ENCODE measurements at places on chromosomes 3 and 15.

DNA sequence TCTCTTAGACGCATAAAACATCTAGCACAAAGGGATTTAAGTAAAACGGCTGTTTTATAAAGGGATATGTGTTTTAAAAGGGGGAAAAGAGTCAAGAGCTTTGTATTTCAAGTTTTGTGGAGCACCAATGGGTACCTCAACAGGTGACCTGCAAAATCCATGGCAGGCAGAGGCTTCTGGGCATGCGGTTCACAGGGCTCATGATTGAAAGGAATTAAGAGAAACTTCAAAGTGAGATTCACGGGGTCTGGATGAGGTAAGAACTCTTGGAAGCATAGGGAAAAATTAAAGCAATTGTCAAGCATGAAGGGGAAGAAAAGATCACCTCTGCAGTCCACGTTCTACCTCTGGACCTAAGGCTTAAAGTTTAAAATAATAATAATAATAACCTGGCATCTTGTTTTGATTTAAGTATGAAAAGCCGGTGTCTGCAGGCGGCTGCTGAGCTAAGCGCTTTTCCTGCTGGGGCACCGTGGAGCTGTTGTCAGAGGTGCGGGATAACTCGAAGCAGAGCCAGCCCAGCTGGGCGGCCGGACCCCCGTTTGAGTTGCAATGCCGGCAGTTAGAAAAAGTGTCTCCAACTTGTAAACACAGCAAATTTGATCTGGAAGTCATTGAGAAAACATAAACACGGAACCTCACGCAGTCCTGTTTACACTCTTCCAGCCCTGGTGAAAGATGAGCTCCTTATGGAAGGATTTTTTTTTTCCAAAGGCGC lies 40.5 kb downstream of the HES1 start:
- no peak for DNase-seq

DNA sequence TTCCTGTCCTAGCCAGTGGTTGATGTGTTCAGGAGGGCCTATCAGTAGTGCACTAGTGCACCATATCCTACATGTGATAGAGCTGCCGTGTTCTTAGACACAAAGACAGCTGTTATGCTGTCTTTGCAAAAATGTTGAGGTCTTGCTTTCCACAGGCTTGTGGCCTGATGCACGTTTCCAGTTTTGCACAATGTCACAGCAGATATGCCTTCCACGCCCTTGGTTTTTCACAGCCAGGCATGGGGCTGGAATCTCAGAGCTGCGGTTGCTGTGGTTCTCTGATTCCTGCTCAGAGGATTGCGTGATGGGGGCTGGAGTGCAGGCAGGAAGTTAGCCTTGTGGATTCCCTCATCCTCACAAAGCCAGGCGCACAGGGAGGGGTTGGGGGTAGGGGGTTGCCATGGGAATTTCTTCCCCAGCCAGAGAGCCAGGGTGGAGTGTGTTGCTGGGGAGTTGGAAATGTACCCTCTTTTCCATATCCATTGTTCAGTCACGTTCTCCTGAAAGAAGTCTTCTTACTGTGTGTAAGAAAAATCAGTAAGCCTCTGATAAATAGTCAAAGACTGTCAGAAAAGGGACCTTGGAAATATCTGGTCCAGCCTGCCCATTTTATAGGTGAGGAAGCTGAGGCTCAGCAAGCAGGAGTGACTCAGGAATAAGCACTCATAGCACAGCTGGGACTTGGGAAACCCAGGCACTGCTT lies 79.4 kb downstream of the SMAD3 start:
- DNase-seq, result no peak

GRCh38 chr3:149095487-149095886 lies 9.2 kb upstream of the HLTF start:
- DNase-seq, result no peak

DNA sequence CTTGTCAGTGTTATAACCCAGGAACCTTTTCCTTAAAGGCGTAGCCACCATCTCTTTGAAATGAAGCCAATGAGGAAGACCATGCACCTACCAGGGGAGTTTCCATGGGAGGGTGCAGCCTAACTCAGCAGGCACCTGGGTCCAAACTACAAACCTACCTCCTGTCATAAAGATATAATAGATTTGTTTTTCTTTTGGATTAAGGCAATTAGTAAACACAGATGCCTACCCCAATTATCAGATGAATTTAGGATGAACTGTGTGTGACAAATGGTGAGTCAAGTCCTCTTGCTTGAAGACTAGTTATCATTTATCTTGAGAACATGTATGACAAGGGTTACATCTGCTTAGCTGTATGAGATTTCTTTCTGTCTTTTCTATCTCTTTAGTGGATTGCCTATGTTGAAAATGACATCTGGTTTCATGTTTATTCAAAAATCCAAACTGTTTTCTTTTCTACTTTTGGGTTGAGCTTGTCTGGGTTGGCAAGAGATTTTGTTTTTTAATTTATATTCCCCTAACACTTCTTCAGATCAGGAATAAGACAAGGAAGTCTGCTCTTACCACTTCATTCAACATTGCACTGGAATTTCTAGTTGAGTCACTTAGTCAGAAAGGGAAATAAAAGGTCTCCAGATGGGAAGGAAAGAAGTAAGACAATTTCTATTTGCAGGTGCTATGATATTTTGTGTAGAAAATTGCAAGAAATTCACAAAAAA lies 149.9 kb downstream of the NEK10 start:
- no peak for DNase-seq

DNA sequence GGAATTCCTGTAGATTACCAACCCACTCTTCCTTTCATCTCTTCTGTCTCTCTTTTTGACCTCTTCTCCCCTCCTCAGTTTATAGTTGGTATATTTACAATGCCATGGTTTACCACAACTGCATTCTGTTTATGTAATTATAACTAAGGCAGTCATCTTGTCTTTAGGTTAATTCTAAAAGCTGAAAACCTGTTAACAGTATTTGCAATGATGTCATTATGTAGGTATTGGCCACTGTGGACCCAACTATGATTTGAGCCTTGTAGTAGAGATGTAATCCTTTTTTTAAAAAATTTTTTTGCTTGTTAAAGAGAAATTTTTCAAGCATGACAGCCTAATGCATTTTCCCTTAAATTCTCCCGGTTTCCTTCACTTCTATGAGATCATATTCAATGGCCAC lies 30.7 kb upstream of the CHST2 start:
- DNase-seq, result no peak

DNA sequence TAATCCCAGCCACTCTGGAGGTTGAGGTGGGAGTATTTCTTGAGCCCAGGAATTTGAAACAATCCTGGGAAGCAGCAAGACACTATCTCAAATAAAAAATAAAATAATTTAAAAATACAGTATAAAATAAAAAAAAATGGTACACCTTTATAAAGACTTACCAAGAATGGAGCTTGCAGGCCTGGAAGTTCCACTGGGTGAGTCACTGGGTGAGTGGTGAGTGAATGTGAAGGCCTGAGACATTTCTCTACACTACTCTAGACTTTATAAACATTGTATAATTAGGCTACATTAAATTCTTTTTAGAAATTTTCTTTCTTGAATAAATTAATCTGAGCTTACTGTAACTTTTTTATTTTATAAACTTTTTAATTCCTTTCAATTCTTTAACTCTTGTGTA lies 609.1 kb upstream of the BCHE start:
- DNase-seq, result no peak

DNA sequence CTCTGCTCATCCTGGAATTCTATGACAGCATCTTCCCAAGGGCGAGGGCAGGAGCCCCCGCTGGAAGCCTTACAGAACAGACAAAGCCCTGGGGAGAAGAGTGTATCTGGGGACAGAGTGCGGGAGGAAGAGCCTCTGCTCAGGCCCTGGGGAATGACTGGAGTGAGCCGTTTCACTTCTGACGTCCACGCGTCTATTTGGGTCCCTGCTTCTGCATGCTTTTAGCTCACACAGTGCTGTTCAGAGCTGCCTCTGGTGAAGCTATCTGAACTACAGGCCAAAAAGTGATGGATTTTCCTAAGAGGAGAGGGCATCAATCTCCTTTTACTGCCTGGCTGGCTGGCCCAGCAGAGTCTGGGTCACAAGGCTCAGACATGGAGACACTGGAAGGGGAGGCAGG lies 311.8 kb downstream of the NTRK3 start:
- DNase-seq, result no peak

- no peak for DNase-seq
Measured at GRCh38 chr15:60889006-60889405, 340.1 kb downstream of the RORA start.

- no peak for DNase-seq
Measured at GRCh38 chr3:124570232-124570631, 160.0 kb upstream of the UMPS start.

GRCh38 chr3:12591456-12591855 lies 34.6 kb downstream of the MKRN2 start:
- DNase-seq, result no peak

GRCh38 chr3:18245721-18246120 lies 179.4 kb downstream of the SATB1 start:
- DNase-seq, result no peak

- DNase-seq, result no peak
Measured at GRCh38 chr3:25456723-25457670, 28.9 kb downstream of the RARB start.

GRCh38 chr15:29669823-29670222 lies 152.4 kb downstream of the TJP1 start:
- DNase-seq, result no peak

GRCh38 chr3:16476636-16477035 lies 36.9 kb downstream of the RFTN1 start:
- no peak for DNase-seq

DNA sequence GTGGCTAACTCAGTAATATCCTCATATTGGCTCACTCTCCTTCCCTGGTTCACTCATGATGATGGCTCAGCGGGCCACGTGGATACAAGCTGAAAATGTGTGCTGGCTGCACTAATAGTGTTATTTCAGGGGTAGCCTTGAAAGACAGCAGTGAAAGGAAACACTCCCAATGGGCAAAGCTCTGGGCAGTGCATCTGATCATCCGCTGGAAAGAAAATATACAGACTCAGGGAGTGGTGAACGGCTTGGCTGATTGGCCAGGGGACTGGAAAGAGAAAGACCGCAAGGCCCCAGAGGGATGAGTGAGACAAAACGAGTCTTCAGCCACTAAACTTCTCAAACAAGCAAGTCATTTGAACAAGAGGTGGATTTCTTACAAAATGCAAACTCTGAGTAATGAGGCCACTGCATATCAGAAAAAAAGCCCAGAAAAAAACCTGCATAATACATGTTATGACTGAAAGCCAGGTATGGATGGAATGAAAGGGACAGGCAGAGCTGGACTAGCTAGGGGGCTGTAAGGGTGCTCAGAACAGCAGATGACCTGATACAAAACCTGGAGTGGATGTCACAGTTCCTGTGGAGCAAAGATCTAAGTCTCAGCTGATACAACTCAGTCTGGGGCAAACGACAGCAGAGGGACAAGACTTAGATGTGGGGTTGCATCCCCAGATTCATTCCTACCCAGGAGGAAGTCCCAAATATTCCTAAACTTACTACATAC lies 33.3 kb downstream of the CMTM6 start:
- no peak for DNase-seq

DNA sequence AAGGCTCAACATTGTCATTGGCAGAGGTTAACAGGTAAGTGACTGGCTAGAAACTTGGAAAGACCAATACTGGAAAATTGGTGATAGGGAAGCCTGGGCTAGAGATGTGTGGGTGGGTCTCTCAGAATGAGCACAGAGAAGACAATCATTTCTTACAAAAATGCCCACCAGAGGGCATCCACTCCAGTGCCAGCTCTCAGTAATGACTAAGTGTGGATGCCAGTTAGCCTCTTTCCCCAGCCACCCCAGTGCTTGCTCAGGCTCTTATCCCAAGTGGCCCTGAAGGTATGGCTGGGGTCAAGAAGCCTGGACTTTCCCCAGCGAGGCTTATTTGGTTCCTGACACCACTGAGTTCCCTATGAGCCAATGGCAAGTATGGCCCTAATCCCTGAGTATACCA lies 115.9 kb upstream of the ST8SIA2 start:
- no peak for DNase-seq

DNA sequence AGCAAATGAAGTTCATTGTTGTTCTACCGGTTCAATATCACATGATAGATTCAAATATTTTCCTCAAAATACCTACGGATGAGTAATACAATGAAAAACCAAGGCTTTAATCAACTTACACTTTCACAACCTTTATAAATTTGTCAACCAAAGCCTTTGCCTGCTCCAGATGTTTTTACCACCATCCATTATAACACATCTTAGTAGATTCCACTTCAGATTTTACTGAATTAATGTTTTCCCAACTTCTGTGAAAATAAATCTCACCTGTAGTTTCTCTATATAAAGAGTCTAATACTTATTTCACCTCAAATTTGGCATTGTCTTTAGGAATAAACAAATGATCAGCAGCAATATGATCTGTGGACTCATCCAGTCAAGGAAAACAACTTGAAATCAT lies 131.1 kb downstream of the ZNF280D start:
- DNase-seq, result no peak

DNA sequence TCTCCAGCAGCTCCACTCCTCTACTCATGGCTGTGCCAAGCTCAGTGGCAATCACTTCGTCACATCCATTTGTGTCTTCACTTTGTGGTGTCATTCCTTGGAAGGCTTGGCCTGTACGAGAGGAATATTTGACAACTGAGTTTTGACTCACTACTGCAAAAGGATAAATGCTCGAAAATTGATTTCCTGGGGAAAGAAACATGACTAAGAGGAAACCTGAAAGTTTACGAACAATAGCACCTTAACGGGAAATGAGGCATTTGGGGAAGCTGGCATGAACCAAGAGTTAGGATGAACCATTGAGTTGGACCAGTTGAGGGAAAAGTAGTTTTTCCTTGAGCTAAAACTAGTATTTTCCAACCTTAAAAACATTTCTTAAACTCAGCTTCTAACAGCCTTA lies 74.2 kb upstream of the ABHD17C start:
- DNase-seq, result no peak

- DNase-seq, result peak; percentile 16
Measured at GRCh38 chr15:55588070-55588814, at the start of gene PYGO1. TSS of gene PYGO1 (minus strand) at chr15:55588345. CDS start at chr15:55587883, 462 bp downstream.
